ENCODE measurements at places on chromosomes 6 and 20.

DNA sequence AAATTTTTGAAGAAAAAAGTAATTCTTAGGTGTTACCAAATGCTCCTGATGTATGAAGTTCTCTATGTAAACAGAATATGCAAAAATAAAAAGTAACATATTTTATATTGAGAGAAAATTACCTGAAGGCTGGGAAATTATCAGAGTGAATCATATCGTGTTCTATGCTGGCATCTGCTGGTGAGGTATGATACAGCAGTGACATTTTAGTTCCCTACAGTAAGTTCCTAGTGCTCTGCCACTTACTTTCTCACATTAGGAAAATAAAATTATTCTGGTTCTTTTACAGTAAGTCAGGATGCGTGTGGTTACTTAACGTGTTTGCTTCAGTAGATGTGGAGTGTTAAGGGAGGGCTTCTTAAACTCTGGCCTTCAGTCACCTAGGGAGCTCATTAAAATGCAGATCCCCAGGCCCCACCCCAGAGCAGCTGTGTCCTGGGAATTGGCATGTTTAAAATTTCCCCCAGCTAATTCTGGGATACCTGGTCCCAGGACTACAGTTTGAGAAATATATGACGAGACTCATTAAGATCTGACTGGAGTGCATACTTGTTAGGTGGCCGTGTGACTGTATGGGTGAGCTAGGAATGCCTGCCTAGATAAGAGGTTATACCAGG, 3.2 kb downstream of the ACTR5 start:
- peak; percentile 63 for DNase-seq

- DNase-seq, result no peak
Measured at GRCh38 chr20:33680686-33681085, 5.5 kb downstream of the E2F1 start.

DNA sequence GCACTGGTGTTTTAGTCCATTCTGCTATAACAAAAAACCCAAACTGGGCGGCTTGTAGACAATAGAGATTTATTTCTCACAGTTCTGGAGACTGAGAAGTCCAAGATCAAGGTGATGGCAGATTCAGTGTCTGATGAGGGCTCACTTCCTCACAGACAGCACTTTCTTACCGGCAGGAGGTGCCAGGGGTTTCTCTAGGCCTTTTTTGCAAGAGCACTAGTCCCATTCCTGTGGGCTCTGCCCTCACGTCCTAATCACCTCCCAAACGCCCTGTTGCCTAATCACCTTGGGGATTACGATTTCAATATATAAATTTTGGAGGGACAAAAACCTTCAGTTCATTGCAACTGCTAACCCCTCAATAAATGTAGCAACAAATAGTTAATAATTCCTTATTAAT, 140.0 kb upstream of the SGK1 start:
- no peak for DNase-seq

- DNase-seq, result no peak
Measured at GRCh38 chr6:82720992-82721391, 344.6 kb downstream of the UBE3D start.

DNA sequence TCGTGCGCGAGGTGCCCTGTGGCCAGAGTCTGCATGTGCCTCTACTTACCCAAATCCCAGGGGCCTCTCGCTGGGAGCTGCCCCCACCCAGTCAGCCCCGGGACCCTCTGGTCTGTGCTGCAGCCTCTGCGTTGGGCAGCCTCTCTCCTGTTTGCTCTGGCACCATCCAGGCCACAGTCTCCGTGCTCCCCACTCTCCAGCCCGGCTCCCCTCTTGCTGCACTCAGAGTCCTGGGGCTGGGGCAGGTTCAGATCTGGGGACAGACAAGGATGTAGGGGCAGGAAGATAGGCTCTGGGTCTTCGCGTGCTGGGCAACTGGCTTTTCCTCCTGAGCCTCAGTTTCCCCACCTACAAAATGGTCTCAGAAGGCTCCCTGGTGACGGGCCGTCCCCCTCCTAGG, 70.8 kb upstream of the GATA5 start:
- DNase-seq, result no peak

DNA sequence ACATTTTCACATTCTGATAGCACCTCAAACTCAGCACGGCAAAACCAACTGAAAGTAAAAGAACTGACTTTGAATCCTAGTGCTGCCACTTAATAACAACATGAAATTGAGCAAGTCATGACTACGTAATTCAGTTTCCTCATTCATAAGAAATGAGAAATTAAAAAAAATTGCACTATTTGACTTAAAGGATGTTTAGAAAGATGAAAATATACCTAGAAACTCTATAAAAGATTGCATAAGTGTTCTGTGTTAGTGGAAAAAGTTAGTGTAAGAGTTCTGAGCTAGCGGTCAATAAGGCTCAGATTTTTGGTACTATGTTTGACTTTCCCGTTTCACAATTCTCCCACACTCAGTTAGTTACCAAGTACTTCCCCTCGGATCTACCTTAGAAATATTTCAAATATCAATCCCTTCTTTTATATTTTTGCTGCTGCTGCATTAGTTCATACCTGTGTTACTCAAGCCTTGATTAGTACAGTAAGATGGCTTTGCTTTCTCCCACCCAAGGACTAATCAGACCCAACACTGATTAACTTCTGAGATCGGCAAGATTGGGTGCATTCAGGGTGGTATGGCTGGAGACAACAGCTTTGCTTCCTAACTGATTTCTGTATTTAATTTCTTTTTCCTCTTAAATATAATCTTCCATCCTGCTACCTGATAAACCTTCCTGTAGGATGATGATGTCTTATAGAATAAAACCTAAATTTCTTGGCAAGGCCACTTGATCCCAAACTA, 25.9 kb downstream of the ECHDC1 start:
- DNase-seq, result no peak

DNA sequence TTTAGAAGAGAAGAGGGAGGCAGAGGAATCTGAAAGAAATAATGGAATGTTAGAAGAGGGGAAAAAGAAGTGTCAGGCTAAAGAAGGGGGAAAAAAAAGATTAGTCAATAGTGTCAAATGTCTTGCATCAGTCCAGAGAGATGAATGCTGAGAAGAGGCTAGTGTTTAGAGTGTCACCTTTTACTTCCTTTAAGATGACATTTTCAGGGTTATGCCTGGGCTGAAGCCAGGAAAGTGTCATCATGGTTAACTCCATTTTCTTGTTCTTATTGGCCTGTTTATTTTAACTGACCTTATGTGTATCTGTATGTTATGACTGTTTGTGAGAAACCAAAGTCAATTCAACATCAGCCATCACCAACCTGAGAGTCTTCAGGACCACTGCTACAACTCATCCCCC, 15.0 kb upstream of the BCKDHB start:
- DNase-seq, result no peak

- peak; percentile 82 for DNase-seq
Measured at GRCh38 chr6:16331384-16332174, 93.2 kb downstream of the GMPR start.

DNA sequence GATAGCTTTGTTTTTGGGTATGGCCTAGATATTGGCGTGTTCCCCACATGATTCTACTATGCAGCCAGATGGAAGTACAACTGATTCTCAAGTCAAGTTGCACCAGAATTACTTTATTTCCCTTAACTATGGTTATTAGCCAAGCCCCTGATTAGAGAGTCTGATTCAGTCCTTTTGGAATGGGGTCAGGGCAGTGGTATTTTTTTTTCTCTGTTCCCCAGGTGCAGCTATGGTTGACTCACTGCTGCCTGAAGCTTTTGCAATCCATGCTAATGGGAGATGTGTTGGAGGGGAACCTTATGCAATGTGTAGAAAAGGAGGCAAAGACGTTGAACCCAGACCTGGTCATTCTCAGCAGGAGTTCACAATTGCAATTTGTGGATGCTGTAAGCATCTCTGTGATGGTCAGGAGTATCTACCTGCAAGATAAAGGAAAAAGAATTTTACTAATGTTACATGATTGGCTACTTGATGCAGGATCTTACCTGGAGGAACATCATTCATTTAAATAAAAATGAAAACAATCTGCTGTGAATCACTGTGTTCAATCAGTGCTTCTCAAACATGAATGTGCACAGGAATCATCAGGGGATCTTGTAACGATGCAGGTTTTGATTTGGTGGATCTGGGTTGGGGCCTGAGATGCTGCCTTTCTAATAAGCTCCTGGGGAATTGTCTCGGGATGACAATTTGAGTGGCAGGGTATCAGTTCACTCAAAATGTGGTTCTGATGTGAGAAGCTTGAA, 49.4 kb downstream of the PFDN4 start:
- peak; percentile 96 for DNase-seq

DNA sequence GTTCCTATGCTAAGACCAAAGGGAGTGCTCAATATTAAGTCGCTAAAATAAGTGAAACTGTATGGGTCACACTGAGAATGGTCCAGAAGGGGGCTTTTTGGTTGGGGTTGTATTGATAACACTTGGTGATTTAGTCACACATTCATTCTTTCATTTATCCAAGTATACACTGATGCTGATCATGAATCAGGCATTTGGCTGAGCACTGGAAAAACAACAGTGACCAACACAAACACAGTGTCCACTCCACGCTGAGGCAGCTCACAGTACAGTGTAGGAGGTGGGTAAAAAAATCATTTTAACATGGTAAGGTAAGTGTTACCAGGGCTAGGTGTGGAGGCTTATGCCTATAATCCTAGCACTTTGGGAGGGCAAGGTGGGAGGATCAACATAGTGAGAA, 9.2 kb upstream of the FAM83C start:
- DNase-seq, result no peak

DNA sequence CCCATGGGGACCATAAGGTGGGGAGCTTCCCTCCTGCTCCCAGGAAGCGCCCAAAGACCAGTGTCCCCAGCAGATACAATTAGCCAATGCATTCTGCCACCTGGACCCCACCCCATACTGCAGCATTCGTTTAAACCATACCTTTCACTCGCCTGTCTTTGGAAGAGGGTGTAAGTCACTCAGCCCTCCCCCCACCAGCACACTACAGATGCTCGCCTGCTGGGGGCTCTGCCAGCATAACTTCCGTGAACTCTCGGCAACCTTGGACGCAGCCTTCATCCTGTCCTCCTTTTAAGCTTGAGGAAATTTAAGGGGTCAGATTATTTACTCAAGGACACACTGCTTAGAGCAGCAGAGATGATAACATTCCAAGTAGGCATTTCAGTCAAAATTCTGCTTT, 94.4 kb upstream of the NAA20 start:
- no peak for DNase-seq

DNA sequence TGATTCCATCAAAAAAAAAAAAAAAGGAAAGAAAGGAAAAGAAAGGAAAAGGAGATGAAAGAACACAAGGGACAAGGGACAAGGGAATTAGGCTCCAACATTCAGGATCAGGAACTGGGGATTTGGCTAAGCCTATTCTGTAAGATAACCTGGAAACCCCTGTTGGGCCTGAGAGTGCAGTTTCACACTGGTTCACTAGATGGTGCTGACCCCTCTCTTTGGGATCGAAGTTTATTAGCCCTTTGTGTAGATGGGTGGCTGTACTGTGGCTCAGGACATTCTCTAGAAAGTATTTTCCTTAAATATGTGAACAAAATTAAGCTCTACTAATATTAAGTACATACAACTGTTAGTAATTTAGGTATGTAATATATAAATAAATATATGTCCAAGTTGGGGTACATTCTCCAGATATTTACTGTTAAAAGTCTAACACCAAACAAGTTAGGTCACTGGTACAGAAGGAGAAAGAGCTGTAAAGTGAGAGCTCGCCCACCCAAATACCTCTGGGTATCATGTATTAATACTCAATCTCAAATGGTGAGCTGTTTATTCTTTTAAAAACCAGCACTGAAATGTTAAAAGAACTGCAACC, 6.3 kb downstream of the OR2A4 start:
- DNase-seq, result peak; percentile 63

DNA sequence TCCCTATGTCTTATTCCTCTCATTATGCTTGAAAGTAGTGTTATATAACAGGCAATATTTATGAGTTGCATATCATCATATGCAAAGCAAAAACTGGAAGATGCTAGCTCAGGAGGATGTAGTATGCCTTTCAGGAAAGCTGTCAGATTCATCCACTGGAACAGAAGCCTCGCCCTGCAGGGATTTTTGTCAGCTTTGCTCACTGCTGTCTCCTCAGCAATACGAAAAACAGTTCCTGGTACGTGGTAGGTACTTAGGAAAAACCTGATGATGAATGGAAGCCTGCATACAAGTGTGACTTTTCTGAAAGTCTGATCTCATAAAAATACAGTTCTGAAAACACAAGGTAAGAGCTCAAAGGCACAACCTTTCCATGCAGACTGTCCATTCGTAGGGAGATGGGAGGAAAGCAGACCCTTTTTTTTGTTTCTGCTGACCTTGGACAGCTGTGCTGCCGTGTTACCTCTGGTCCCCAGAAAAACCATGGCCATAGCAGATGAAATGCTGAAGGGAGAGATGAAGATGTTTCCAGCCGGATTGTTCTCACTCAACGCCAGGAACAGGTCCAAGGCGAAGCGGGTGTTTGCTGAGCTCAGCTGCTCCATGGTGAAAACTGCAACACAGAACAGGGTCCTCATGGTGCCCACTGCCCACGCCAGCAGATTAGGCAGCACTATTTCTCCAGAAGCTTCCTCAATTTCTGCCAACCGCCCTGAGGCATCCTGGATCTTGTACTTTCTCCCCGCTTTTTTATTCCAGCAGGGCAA, 1.5 kb downstream of the SERPINB1 start:
- peak; percentile 90 for DNase-seq

Data from epithelial cell of esophagus (primary cell).